ENCODE measurements at places on chromosomes 6 and 20. TPM values are rescaled to one million over a fixed set of nuclear protein-coding genes. Genes with fewer than 3 reads are reported as not detected.

GRCh38 chr6:44663860-44664634, 276.5 kb downstream of the CDC5L start:
- DNase-seq, result no peak

Gene SSTR4
- total RNA-seq, result not detected

DNA sequence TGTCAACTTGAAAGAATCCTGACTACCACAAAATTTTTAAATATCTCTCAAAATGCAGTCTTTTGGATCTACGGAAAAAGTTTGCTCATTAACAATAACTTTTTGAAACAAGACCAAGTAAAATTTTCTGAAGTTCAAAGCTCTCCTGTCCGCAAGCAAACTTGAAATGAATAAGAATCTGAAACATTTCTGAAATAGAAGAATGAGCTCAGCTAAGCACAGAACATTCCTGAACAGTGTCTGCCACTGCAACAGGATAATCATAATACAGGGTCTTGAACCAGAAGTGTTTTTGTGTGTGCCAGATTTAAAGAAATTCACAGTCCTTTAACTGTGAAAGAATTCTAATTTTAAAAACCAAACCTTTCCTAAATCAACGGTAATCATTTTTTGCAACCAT, 49.1 kb upstream of the TASP1 start:
- DNase-seq, result no peak

DNA sequence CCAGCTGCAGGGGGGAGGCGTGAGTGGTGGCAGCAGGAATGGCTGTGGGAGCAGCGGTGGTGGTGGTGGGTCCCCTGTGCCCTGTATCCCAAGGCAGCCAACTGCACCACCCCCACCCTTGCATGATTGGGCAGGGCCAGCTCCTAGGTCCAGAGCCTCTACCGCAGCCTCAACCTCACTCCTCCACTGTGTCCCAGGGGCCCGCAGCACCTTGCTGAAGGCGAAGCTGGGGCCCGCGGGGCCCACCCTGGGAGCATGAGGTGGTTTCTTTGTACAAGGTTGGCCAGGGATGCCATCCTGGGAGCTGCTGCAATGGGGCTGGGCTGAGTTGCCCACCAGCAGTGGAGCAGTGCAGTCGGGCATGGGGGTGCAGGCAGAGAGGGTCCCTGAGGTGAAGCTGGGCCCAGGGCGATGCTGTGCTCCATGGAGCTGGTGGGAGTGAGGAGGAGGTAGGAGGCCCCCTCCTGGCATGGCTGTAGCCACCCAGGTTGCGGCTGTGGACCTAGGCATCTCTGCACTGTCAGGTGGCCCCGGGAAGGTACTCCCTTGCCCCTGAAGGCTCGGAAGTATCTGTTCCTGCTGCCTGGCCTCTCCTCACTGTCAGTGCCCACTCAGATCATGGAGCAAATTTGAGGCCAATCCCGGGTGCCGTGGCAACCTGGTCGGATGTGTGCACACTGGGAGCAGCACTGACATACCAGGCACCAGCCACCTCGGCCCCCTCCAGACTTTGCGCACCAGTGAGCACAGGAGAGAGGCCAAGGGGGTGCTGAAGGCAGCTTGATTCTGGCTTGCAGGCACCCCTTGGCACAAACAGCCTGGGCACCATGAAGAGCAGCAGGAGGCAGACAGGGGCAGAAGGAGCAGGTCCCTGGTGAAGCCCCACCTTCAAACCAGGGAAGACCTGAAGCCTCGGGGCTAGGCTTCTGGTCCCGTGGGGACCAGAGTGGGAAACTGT, 60.2 kb upstream of the L3MBTL3 start:
- no peak for DNase-seq

Gene E2F1
- total RNA-seq, result 0.66 TPM

- no peak for DNase-seq
Observed at GRCh38 chr6:149503872-149504271, 19.1 kb upstream of the ZC3H12D start.

DNA sequence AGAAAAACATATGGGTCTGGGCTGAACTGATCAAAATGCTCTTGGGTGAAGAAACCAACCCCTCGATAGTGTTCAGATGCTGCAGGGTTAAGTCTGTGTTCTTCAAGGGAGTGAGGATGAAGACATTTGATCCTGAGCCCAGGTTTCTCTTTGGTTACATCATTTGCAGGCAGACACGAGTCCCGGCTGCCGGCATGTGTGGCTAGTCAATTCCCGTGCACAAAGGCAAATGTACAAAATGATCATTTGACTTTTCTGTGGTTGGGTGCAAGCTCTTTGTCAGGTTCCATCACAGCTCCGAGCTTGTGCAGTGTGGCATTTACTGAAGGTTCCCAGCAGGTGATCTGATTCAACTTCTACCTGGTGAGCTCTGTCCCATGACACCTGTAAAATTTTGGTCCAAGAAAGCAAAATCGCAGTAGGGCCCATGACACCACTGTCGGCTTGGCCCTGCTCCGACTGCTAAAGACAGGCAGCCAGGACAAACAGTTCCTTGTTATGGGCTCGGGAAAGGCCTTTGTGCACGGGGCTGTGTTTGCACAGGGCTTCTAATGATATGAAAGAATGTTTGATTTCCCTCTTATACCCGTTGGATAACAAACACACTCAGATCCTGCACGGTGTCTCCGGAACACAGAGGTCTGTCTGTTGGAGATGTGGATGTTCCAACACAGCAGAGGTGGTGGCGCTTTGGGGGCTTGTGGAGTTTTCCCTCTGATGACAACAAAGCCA, 46.9 kb downstream of the GJA10 start:
- peak; percentile 82 for DNase-seq

Gene PROCR
- total RNA-seq, result 4.0 TPM

DNA sequence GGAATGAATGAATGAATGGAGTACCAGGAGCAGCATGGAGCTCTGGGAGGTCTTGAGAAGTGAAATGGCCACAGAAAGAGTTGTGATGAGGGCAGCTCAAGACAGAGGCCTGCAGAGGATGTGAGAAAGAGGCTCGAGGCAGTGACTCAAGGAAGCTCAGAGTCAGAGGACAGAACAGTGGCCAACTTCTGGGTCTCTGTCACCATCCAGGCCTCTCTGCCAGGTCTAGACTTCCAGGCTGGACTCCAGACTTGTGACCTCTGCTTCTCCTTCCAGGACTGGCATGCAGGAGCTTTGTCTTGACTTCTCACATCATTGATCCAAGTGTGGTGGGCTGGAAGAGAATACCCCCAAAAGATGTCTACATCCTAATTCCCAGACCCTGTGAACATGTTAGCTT, 119.8 kb downstream of the TOX2 start:
- DNase-seq, result no peak

GRCh38 chr6:6696867-6697531, 108.5 kb downstream of the LY86 start:
- DNase-seq, result peak; percentile 74

Gene HLA-DQA1
- total RNA-seq, result 10.4 TPM

Gene PPP1R3G
- 0.26 TPM for total RNA-seq

Gene C4B
- 57.7 TPM for total RNA-seq

- no peak for DNase-seq
Observed at GRCh38 chr20:58215116-58215515, 13.3 kb downstream of the ANKRD60 start.

GRCh38 chr6:114087496-114087895, 116.5 kb upstream of the HDAC2 start:
- no peak for DNase-seq

GRCh38 chr6:135117413-135117968, 62.9 kb upstream of the HBS1L start:
- DNase-seq, result no peak

- no peak for DNase-seq
Observed at GRCh38 chr6:29965563-29965872, 23.2 kb downstream of the HLA-A start.

- no peak for DNase-seq
Observed at GRCh38 chr6:148818939-148819575, 72.2 kb downstream of the UST start.

Gene IFT52
- total RNA-seq, result 16.3 TPM

DNA sequence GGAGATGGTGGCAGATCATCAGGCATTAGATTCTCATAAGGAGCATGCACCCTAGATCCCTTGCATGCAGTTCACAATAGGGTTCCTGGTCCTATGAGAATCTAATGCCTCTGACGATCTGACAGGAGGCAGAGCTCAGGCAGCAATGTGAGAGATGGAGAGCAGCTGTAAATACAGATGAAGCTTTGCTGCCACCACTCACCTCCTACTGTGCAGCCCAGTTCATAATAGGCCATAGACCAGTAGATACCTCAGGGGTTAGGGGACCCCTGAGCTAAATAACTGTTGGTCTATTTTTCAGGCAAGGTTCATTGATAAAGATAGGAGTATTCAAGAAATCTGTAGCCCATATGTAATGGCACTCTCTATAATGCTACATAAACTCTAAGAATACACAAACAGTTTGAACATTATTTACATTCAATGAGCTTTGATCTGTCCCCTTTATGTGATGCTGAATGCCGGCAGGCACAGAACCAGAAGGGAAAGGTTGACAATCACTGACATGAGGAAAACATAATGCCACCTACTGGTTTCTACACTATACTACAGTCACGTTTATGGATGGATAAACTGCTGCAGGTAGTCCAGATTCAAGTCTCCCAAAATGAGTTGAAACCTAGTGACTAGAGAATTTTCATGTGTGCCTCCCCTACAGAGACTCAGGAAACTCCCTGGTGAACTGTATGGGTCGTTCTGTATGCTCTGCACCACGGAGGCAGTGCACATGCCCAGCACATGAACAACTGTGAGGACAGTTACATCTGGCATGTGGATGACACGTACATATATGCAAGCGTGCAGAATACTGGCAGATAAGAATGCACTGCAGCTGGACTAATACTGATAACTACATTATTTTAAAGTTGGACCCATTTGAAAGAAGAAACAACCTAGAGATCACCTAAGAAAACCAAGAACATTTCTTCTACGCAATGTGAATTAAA, 72.0 kb downstream of the DST start:
- no peak for DNase-seq

Gene SMIM28
- total RNA-seq, result not detected

DNA sequence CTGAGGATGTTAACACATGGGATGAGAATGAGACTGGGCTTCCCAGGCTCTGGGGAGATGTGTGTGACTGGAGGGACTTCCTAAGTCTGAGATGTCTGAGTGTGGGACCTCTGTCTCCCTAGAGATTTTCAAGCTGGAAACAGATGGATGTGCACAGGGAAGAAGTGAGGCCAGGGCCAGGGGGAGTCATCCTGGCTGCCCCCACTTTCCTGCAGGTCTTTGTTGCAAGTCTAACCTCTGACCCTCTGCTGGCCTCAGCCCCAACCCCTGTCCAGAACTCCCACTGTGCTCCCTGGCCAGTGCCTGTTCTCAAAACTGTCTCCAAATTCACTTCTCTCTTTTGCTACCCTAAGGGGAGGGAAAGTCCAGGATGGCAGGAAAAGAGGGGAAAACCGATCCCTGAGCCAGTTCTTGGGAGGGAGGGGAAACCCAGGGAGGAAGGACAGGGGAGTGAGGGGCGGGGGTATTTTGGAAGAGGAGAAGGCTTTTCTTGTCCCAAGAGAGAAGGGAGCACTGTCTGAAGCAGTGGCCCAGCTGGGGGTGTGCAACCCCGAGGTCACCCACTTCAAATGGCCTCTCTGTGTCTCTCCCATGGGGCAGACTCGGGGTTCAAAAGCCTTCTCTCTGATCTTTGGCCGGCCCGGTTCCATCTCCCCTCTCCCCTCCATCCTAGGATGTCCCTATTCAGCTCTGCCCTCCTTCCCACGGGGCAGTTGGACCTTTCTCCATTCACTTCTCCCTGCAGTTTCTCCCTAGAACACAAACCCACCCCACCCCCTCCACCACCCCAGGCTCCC, 3.1 kb downstream of the PPP1R18 start:
- no peak for DNase-seq

DNA sequence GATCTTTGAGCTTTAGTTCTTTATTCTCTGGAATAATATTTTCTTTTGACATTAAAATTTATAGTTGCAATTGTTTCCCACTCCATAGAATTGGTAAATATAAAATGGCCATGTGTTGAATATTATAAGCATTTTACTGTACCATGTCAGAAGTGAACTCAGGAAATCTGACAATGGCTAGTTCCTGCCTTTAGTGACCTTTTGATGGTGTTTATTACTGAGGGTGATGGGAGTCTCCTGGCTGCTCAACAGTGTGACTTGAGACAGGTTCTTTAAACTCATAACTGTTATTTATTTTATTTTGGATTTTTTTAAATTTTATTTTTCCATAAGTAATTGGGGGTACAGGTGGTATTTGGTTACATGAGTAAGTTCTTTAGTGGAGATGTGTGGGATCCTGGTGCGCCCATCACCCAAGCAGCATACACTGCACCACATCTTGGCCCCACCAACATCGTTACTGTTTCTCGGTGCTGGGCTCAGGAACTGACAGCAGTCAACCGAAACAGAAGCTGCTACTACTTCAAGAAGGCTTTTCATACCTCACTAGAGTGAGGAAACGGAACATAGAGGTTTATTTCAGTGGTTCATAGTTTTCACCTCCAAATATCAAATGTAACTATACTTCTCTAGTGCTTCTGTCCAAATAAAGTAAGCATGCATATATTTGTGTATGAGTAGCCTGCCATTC, 90.4 kb downstream of the PLEKHG1 start:
- DNase-seq, result no peak

DNA sequence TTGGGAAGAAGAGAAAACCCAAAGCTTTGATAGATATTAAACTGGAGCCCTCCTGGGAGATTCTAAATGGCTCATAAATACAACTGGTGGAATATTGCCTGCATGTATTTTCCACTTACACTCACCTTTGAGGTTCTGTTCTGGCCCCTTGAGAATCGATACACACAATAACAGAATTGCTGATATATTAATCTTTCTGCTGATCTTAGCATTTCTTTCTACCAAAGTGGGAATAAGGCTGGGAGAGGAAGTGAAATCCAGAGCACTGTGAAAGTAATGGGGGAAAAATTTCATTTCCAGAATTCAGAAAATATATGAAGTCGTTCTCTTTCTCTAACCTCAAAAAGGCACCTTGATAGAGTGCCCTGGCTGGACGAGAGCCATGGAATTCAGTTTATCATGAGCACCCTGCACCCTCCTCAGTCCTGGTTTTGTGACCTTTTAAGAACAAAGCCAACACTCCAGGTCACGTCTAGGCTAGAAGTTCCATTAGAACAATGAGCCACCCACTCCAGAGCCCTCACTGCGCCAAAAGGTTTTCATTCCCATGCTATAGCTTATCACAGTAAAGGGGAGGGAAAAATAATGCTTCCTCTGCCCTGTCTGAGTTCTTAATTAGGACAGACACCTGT, 244.5 kb downstream of the CD83 start:
- DNase-seq, result no peak

Gene EYS
- total RNA-seq, result not detected

- DNase-seq, result peak; percentile 85
Observed at GRCh38 chr20:1945134-1945618, 48.7 kb downstream of the PDYN start.

DNA sequence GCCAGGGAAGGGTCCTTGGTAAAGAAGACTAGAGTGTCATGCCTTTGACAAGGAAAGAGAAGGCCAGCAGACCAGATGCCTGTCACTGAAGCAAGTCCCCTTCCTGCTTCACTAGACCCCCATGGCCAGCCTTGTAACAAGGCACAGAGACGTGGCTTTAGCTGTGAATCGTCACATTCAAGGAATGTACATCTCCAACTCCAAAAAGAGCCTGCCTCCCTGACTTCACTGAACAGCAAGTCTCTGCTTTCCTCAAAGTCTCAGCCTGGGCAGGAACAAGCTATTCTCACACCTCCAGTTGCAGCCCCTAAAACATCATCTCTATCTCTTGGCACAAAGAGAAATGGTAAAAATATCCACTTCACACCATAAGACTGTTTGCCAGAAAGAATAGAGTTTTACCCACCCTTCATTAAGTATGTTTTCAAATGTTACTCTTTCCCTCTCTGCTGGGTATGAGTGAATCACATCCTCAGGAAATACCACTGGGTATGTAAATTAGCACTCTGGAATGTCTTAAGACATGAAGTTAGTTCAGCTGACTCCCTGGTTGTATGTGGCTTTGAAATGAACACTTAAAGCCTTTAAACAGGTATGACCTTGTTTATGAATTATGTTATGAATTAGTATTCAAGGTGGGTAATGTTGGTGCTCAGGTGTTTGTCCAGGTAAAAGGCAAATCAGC, 46.4 kb upstream of the NT5E start:
- DNase-seq, result no peak

Measured in body of pancreas (tissue), 4 donors.